Endothelial cell (in vitro differentiated cells): ENCODE measurements at places on chromosomes 11 and 22. TPM values are rescaled to one million over a fixed set of nuclear protein-coding genes. Genes with fewer than 3 reads are reported as not detected.
A peak's percentile ranks its signal among the peaks of the same experiment; 100 is the strongest.

The SLC22A8 gene
- not detected for total RNA-seq

The SEZ6L gene
- 1.2 TPM for total RNA-seq

The SPDYC gene
- not detected for total RNA-seq

The MFNG gene
- total RNA-seq, result 75.4 TPM

The CTTN gene
- total RNA-seq, result 458 TPM

The POU2AF2 gene
- total RNA-seq, result not detected

The SYCE3 gene
- total RNA-seq, result not detected

DNA sequence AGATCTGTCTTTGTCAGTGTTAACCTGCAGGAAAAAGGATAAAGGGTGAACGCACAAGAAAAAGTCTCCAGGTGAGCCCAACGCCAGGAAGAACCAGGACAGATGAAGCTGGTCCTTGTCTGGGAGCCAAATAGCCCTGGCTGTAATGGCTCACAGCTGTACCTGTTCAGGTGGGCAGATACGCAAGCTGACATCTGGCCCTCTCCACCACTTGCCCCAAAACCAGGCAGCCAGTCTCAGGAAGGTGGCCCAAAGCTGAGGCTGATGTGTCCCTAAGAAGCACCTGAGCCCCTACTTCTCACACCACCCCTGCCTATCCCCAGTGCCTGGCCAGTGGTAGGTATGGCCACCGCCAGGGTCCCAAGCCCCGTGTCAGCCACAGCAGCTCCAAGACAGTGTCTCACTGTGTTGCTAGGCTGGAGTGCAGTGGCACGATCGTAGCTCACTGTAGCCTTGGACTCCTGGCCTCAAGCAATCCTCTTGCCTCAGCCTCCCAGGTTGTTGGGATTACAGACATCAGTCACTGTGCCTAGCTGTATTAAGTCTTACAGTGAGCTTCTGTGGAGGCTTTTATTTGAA is 14.8 kb downstream of the TOP3B start:
- no peak for DNase-seq
- peaks cover 3% of the 10 kb centered on the region for H3K4me1 ChIP-seq
- peaks cover 56% of the 10 kb centered on the region for H3K36me3 ChIP-seq
- H3K4me3 ChIP-seq, result no peak overlapping the region
- H3K27me3 ChIP-seq, result peaks cover 4% of the 10 kb centered on the region
- no peak overlapping the region for H3K27ac ChIP-seq

DNA sequence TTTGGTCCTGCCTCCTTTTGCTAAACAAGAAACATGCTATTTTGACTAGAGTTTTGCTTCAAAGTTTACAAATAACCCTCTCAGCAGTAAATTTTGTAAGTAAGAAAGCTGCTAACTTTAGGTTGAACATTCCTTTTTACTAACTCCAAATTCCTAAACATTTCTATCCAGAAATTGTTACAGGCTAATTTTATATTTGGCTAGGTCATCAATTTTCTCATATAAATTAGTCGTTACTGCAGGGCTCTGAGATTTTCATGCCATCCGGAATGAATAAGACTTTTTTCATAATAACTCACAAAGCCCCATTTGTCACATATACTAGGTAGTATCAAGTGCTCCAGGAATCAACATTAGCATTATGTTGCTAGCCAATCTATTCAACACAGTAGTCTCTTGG is 143.1 kb downstream of the METTL15 start:
- no peak for DNase-seq
- H3K4me3 ChIP-seq, result no peak overlapping the region
- no peak overlapping the region for H3K27ac ChIP-seq
- no peaks in the 10 kb centered on the region for H3K4me1 ChIP-seq
- no peaks in the 10 kb centered on the region for H3K36me3 ChIP-seq

GRCh38 chr22:41034706-41035105 is 57.7 kb upstream of the EP300 start:
- H3K4me1 ChIP-seq, result peaks cover 16% of the 10 kb centered on the region
- H3K27me3 ChIP-seq, result peaks cover 2% of the 10 kb centered on the region
- DNase-seq, result no peak
- H3K36me3 ChIP-seq, result no peaks in the 10 kb centered on the region
- no peak overlapping the region for H3K27ac ChIP-seq

GRCh38 chr22:48697223-48697622 is 1130.5 kb downstream of the BRD1 start:
- no peaks in the 10 kb centered on the region for H3K4me1 ChIP-seq
- H3K4me3 ChIP-seq, result no peak overlapping the region
- DNase-seq, result no peak
- no peaks in the 10 kb centered on the region for H3K36me3 ChIP-seq

- DNase-seq, result no peak
- H3K4me3 ChIP-seq, result no peak overlapping the region
- peaks cover 48% of the 10 kb centered on the region for H3K4me1 ChIP-seq
- peaks cover 10% of the 10 kb centered on the region for H3K27me3 ChIP-seq
- peaks cover 18% of the 10 kb centered on the region for H3K36me3 ChIP-seq
Measured at GRCh38 chr22:37910890-37911672, 5.0 kb downstream of the MICALL1 start.

DNA sequence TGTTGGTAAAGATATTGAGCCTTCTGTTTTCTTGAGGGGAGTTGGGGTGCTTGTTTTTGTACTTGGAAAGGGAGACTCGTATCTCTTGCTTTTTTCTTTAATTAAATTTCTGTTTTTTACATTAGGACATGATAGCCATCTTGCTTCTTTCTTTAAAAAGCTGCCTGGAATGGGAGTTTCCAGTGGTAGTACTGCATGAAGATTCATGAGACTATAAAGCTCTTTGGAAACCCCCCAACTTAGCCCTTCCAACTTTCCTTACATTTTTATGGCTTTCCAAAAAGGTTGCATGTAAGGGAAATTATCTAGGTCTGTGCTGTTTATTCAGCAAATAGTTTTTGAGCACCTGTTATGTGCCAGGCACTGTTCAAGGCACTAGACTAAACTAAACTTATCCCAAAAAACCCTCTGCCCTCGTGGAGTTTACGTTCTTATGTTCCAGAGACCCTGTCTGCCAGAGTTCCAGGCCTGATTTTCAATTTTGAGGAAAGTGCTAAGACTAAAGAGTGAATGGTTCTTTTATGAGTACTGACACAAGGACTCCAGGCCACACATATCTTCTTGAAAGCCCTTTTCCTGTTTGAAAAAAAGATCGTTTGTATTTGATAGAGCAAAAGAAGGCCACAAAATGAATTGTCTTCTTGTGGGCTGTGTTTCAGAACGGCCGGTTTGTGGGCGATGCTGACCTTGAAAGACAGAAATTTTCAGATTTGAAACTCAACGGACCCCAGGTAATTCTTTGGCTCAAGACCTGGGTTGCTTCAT is 31.9 kb downstream of the CTNND1 start:
- H3K4me1 ChIP-seq, result peaks cover 53% of the 10 kb centered on the region
- DNase-seq, result no peak
- peak overlapping the region; percentile 85 for H3K27ac ChIP-seq
- peak overlapping the region; percentile 68 for H3K4me3 ChIP-seq
- H3K36me3 ChIP-seq, result peaks cover 55% of the 10 kb centered on the region

DNA sequence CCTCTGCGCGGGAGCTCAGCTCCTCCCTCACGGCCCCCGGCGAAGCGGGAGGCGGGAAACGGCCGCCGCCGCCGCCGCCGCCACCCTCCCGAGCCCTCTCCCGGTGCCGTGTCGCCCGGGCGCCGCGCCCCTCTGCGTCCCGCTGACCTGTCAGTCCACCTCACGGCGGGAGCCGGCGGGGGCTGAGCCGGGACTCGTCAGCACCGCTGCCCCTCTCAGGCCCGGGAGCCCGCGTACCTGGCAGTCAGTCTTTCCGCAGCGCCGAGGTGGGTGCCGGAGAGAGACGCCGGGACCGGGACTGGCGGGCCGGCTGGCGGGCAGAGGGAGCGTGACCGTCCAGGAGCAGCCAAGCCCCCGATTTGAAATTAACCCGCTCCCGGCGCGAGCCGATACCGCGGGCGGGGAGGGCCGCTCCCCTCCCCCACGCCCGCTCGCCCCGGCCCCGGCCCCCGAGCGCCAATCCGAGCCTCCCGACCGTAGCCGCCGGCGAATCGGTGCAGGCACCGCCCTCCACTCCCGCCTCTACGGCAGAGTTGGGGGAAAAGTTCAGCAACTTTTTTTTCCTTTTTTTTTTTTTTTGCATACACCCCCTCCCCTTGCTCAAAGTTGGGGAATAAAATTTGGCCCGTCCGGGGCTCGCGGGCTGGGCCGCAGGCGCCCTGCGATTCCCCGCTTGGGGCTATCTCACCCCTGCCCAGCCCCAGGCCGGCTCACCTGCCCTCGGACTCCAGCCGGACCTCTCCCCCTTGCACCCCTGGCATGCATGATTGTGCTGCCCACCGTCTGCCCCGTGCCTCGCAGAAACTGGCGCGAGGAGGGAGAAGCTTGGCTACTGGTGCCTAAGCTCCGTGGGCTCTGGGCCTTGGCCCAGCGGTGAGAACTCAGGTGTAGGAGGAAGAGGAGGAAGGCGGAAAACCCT is 774 bp upstream of the E2F8 start:
- no peaks in the 10 kb centered on the region for H3K36me3 ChIP-seq
- H3K27me3 ChIP-seq, result peaks cover 17% of the 10 kb centered on the region
- peak; percentile 21 for DNase-seq
- peaks cover 2% of the 10 kb centered on the region for H3K4me1 ChIP-seq
- peak overlapping the region; percentile 86 for H3K4me3 ChIP-seq
- no peak overlapping the region for H3K27ac ChIP-seq

- no peak overlapping the region for H3K4me3 ChIP-seq
- H3K36me3 ChIP-seq, result no peaks in the 10 kb centered on the region
- H3K4me1 ChIP-seq, result peaks cover 7% of the 10 kb centered on the region
- no peak for DNase-seq
Measured at GRCh38 chr22:37461961-37462360, 24.2 kb downstream of the MFNG start.

DNA sequence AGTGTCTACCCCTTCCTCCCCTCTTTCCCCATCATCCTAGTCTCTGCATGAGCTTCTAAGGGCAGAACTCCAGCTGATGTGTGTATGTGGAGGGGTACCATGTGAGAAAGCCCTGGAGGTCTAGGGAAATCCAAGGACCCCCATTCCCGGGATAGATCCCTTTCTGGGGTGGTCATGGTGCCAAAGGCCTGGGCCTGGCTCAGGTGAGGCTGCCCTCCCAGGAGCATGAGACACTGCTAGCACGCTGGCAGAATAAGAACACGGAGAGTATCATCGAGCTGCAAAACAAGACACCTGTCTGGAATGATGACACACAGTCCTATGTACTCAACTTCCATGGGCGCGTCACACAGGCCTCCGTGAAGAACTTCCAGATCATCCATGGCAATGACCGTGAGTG is 19.6 kb downstream of the TUB start:
- H3K4me3 ChIP-seq, result no peak overlapping the region
- H3K4me1 ChIP-seq, result peaks cover 11% of the 10 kb centered on the region
- peaks cover 3% of the 10 kb centered on the region for H3K27me3 ChIP-seq
- H3K27ac ChIP-seq, result no peak overlapping the region

DNA sequence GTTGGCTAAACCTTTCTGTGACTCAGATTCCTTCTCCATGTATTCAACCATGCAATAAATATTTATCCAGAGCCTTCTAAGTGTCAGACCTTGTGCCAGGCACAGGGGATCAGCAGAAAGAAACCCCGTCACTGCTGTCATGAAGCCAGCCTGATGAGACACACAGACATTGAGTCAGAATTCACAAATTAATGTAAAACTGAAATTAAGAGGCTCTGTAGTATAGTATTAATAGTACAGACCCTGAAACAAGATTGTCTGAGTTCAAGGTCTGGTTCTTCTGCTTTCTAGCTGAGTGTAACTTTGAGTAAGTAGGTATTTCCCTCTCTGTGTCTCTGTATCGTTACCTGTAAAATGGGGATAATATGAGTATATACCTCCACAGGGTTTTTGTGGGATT is 46.9 kb downstream of the ME3 start:
- DNase-seq, result no peak
- H3K27me3 ChIP-seq, result no peaks in the 10 kb centered on the region
- no peak overlapping the region for H3K27ac ChIP-seq
- no peak overlapping the region for H3K4me3 ChIP-seq

DNA sequence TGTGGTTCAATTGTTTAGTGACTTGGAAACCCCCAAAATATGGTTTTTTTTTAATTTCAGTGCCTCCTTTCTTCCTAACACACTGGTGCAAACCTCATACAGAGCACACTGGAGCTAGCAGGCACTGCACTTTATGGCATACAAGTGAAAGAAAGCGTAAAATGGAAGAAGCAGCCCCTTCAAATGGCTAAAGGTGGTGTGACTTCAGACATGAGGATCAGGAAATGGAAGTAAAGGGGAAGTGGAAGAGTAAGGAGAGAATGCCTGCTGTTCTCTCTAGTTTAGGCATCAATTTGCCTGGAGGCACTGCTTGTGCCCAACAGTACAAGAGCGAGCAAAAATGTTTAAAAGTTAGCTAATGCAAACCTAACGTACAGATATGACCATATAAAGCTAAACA is 5.7 kb downstream of the RSF1 start:
- peaks cover 21% of the 10 kb centered on the region for H3K36me3 ChIP-seq
- no peaks in the 10 kb centered on the region for H3K27me3 ChIP-seq

- H3K27me3 ChIP-seq, result no peaks in the 10 kb centered on the region
- peaks cover 23% of the 10 kb centered on the region for H3K36me3 ChIP-seq
- no peak overlapping the region for H3K4me3 ChIP-seq
- no peak overlapping the region for H3K27ac ChIP-seq
- H3K4me1 ChIP-seq, result no peaks in the 10 kb centered on the region
Measured at GRCh38 chr22:29503811-29504372, 23.9 kb downstream of the NEFH start.

DNA sequence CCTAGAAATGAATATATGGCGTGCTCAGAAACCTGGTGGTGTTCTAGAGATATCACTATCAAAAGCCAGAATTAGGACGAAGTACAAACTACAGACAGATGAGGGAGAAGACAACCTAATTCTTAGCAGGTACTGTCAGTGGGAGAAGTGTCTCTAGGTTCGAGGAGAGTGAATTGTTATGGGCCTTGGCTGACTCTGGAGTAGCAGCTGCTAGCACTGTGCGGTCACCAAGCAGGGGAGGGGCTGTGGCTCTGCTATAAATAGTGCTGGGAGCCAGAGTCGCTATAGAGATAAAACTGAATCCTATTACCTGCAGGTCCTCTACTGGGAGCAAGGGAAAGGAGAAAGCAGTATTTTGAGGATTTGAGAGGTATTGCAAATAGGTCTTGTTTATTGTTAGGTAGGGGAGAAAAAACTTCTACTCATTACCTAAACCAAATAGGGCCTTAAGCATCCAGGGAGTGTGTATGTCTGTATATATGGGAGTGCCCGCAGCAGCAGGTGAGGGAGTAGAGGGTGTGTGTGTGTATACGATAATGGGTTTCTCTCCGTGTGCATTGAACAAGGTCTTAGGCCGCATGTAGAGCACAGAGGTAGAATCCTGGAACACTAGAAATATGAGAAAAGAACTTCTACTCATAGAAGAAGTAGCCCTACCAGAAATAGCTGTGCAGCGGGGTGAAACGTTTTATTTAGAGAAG is 2.2 kb downstream of the MADD start:
- DNase-seq, result no peak
- H3K4me3 ChIP-seq, result peak overlapping the region; percentile 92
- peaks cover 30% of the 10 kb centered on the region for H3K36me3 ChIP-seq
- H3K4me1 ChIP-seq, result peaks cover 34% of the 10 kb centered on the region
- peaks cover 16% of the 10 kb centered on the region for H3K27me3 ChIP-seq

DNA sequence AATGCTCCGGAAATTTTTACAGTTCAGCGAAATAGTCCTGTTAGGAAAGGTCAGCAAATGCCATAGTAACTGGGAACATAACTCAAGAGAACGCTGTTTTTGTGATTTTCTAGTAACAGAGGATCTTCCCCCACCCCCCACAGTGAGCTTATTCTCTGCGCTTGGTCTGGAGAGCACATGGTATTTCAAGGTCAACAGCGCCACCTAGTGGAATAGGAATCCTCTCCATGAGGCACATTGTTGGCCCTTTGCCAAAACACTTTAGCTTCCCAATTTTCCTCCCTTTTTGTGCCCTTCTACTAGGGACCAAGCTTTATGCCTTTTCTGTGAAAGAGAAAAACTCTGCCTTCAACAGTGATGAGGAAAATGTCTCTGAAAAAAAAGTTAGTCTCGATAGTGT is 13.2 kb upstream of the OR4C12 start:
- peak; percentile 13 for DNase-seq
- no peak overlapping the region for H3K27ac ChIP-seq
- H3K4me3 ChIP-seq, result no peak overlapping the region
- H3K36me3 ChIP-seq, result no peaks in the 10 kb centered on the region
